NCI-H2107 (cell line): ENCODE measurements at places on chromosomes 16 and 17.

GRCh38 chr16:68512183-68512582 is 26.9 kb upstream of the ZFP90 start:
- no peak for DNase-seq

DNA sequence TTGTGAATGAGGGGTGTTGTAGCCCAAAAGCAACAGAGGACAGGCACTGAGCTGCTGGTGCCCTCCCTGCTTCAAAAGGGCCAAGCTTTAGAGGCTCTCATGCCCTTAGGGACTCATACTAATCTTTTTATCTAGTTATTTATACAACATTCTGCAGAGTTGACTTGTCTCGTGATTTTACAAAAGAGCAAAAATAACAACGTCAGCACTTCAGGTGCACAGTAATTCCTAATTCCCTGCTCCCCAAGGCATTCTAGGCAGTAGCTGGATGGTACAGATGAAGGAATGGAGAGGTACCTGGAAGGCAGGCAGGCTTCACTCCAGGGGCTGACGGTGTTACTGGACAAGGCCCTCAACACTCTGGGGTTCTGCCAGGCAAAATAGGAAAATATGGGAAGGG is 406.7 kb upstream of the CCL2 start:
- DNase-seq: no peak

DNA sequence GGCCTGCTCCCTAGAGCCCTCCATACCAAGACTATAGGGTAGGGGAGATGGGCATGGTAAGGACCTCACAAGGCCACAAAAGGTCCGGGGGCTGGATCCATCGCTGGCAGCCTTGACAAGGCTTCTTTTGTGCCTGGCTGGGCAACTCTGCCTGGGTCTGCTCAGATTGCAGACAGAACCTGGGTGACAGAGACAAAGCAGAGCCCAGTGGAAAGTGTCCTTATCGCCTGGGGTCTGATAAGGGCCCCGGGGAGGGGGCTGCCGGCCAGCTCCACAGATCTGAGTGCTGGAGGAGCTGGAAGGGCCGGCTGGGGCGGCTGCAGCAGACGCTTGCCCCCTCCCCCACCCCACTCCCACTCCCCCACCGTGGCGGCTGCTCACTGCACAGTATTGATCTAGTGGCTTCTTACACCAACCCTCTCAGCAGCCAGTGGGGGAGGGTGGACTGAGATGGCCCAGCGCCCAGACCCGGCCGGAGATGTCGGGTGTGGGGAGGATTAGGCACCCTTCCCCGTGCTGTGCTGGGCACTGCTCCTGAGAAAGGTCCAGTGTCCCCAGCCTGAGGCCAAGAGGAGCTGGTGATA is 7.2 kb downstream of the MMP15 start:
- DNase-seq: no peak

GRCh38 chr16:56269811-56270684 is 78.8 kb downstream of the GNAO1 start:
- no peak for DNase-seq
